Suppressor macrophage (primary cell): ENCODE measurements at places on chromosomes 7 and 10.

DNA sequence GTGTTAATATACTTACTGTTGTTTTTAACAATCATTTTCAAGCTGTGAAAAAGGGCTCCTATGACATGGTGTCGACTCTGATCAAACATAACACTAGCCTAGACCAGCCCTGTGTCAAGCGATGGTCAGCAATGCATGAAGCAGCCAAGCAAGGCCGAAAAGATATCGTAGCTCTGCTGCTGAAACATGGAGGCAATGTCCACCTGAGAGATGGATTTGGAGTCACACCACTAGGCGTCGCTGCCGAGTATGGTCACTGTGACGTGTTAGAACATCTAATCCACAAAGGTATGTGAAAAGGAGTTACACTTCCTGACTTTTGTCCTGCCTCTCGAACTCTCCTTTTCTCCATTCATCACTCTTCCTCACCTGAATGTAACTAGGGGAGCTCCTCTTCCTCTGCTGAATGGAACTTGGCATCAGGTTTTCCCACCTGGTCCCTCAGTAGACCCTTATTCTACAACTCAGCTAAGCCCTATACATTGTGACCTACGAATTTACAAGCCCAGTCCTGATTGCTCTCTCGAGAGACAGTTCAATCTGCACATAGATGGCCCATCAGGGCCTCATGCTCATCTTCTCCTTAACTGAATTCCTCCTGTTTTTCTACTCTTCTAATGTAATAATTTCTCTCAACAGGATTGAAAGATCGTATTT, 23.0 kb downstream of the ASB15 start:
- DNase-seq, result peak; percentile 65

GRCh38 chr7:18780266-18780665, 284.7 kb downstream of the HDAC9 start:
- DNase-seq, result no peak

DNA sequence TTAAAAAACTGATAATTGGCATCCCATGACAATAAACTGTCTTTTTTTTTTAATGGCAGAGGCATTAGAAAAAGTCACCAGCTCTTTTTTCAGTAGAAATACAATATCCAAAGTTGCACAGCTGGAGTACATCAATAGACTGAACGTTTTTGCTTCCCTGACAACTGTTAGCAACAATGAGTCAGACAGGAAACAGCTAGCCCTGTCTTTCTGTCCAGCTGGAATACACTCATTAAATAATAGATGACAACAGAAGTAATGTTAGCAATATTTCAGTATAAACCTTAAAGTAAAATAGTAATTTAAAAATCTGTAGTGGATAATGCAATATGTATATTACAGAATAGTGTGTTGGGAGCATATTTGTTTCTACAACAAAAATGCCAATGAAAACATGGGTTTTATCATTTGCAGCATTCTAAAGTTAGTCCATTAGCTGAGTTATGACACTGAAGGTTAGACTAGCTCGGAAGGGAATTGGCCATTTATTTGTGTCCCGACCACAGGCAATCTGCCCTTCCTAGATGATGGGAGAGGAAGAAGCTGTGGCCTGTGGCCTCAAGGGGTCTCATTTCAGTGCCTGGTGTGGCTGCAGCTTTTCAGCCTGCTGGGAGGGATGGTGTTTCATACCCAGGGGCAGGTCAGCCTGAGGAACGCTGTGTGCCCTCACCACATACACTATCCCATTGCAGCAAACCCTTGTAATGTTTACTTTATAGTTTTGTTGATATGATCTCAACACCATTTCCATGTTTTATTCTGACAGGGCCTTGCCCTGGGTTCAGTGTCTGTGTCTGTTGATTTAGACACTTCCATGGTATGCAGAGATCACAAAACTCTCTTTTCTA, 173.3 kb downstream of the SLC16A9 start:
- no peak for DNase-seq

GRCh38 chr7:48887500-48887899, 36.8 kb upstream of the CDC14C start:
- no peak for DNase-seq

GRCh38 chr10:55500931-55501559, 700.0 kb upstream of the PCDH15 start:
- peak; percentile 6 for DNase-seq

- no peak for DNase-seq
Measured at GRCh38 chr10:97924678-97925077, 75.0 kb downstream of the GOLGA7B start.

GRCh38 chr7:132080467-132080866, 495.8 kb downstream of the PLXNA4 start:
- DNase-seq, result no peak

DNA sequence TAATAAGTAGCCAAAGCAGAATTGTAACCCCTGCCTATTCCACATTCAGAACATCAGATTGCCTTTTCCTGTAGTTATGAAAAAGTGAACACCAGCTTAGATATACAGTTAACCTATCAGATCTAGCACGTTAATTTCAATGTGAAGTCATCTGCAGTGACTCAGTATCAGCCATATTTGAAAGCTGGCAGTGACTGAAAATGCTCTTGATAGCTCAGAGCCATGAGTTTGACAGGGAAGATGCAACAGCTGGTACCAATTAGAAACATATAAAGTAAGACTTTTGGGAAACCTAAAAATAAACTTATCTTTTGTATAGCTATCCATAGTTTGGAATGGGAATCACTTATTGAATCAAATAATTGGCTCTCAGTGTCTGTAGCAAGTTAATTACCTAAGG, 284.1 kb upstream of the NPSR1 start:
- DNase-seq, result no peak

DNA sequence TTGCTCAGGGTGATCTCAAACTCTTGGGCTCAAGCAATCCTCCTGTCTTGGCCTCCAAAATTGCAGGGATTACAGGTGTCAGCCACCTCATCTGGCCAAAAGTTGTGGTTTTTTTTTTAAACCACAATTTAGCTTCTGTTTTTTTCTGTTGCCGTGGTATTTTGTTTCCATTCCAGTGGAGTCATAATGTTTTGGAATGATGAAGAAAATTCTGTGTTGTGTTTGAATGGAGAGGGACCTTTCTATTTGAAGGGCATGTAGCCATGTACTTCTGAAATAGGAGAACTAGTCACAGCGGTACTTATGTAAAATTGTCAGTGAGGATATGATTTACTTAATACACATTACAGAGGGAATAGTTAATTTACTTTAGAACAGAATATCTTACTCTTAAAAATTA, 201.3 kb downstream of the ARL4A start:
- DNase-seq, result no peak

GRCh38 chr10:625333-625696, 64.2 kb downstream of the DIP2C start:
- peak; percentile 56 for DNase-seq

DNA sequence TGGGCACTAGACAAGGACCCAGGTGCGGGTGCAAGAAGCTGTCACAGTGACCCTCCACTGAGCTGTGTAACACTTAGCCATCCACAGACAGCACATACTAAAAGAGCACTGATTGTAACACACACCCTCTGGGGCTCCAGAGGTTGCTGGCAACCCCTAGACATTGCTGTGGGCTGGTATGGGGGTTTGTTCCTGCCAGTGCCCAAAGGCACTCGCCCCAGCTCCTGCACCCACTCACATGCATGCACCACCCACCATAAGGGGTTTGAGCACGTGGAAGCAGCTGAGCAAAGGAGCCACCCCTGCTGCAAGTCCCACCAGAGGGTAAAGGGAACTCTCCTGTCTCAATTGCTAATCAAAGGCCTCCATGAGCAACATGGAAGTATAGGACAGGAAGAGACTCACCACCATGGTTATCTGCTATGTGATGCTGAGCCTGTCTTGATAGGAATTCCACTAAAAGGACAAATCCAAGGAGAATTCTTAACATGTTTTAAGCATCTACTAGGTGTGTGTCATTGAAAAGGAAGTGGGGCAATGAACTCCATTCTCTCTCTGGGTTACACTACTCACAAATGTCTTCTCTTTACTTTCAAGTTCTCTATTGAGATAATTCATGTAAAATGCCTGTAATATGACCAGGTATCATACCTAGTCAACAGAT, 103.1 kb downstream of the GFRA1 start:
- DNase-seq, result no peak

DNA sequence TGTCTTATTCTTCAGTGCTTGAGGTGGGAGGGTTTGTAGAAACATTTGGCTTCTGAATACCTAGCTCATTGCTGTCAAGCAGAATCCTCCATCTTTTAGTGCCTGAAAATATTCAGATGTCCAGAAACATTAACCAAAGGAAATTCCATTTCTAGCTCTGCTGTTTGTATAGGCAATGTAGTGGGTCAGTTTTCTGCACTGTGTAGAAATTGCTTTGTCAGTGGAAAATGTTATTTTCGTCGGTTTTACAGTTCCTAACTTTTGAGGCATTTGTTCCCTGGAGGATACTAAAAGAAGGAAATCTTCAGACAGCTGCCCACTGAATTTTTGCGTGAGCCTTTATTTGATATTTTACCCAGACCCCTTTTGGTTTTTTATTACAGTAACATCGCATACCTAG, 143.4 kb downstream of the TPST1 start:
- DNase-seq, result peak; percentile 46

- DNase-seq, result no peak
Measured at GRCh38 chr10:77392851-77393250, 244.8 kb downstream of the KCNMA1 start.

DNA sequence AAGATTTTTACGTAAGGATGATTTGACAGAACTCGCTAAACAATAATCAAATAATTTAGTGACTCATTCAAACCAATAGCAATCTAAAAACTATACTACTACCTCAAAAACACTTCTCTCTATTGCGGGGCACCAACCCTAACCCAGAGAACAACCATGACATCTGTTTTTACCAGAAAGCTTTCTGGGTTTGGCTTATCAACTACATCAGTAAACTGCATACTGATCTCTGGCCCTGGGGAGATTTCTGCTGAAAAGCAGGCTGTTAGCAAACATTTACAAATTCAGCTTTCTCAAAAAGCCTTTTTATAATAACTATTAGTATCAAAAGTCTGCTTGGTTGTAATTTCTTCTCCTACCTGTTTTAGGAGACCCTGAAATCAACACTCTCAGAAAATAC, 144.5 kb upstream of the ZWINT start:
- DNase-seq, result no peak
